Activated naive CD8-positive, alpha-beta T cell treated with anti-CD3 and anti-CD28 coated beads, Interleukin-2, amount 10 ng/mL, durations not matched to agents 7 days and 5 days (primary cell): ENCODE measurements at places on chromosomes 7 and 10. TPM values are rescaled to one million over a fixed set of nuclear protein-coding genes. Genes with fewer than 3 reads are reported as not detected.

HOXA4 gene
- 0.17 TPM for total RNA-seq

OPALIN gene
- not detected for total RNA-seq

PNLIPRP3 gene
- total RNA-seq: not detected

FAM13C gene
- total RNA-seq: not detected

- no peaks in the 10 kb centered on the region for H3K4me1 ChIP-seq
- peaks cover 3% of the 10 kb centered on the region for H3K27me3 ChIP-seq
- H3K27ac ChIP-seq: no peak overlapping the region
- no peak overlapping the region for H3K4me3 ChIP-seq
Measured at GRCh38 chr7:51055039-51055840, 261.4 kb downstream of the COBL start.

GRCh38 chr7:135270577-135271254 lies 37.1 kb downstream of the STRA8 start:
- H3K4me1 ChIP-seq: peaks cover 2% of the 10 kb centered on the region
- no peak overlapping the region for H3K4me3 ChIP-seq
- DNase-seq: no peak
- no peaks in the 10 kb centered on the region for H3K36me3 ChIP-seq
- no peak overlapping the region for H3K27ac ChIP-seq
